ENCODE measurements at places on chromosomes 7 and 10.

GRCh38 chr10:72663971-72664370 lies 28.0 kb upstream of the MCU start:
- no peak for DNase-seq

GRCh38 chr7:1475991-1476390 lies 16.7 kb upstream of the MICALL2 start:
- no peak for DNase-seq

GRCh38 chr10:33566426-33566825 lies 232.0 kb upstream of the NRP1 start:
- no peak for DNase-seq

DNA sequence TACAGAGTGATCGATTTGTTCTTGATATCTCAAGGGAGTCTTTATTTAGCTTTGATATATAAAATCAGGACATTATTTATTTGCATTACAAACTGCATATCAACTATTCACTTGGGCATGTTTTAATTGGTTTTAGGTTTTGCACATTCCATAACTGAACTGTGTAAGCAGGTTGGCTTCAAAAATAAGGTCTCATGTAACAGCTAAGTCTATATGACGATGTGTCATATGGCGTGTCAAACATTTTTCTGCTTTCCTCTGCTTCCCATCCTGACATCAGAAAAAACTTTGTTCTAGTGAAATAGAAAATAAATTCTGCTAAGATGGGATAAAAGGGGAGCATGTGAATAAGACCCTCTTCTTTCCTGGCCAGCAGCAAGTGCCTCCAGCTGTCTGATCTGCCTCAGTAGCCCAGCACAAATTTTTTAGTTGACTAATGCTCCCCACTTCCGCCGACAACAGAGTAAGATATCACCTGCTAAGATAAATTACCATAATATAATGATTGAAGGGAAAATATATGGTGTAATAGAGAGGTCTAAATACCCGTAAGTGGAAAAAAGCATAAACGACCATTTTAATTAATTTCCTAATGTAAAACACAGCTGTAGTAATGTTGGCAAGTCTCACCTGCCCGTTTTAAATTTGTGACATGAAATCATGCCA lies 180.5 kb downstream of the TAX1BP1 start:
- DNase-seq, result no peak

DNA sequence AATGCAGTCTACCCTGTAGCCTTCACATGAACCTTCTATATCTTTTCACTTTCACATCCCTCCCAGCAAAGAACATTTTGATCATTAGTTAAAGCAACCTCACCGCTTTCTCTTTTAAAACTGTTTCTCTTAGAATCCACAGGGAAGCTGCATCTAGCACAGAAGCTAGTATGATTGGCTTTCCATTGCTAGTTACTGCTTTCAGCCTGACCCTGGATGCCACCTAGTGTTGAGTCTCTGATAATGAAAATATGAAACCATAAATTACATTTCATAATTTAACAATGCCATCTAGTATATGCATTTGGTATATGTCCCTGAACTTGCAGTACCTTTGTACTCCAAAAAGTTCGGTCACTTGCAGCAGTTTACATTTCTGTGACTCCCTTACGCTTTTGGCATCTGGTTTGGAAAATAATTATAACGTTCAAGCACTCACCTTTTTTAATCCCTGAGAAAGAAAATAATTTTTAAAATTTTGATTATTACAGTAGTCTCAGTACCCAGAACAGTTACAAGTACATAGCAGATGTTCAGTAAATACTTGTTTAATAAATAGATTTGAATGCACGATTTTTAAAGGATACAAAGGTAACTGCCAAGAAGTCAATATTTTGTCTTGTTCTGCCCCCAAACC lies 22.7 kb downstream of the CISD1 start:
- no peak for DNase-seq

- no peak for DNase-seq
Measured at GRCh38 chr7:3859431-3859830, 558.4 kb downstream of the SDK1 start.

DNA sequence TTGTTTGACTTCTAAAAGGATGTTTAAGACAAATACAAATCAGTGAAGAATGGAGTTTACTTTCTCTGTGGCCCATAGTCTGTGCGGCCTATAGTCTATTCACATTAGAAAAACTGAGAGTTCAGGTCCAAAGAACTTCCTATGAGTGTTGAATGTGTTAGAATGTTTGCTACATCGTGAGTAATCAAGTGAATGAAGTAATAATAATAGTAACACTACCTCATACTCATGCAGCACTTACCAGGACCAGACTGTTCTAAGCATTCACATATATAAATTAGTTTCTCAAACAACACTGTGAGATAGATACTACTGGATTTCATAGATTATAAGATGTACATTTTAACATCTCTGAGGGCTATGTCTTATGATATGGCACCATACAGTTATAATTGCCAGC lies 70.4 kb downstream of the RALA start:
- DNase-seq, result no peak

DNA sequence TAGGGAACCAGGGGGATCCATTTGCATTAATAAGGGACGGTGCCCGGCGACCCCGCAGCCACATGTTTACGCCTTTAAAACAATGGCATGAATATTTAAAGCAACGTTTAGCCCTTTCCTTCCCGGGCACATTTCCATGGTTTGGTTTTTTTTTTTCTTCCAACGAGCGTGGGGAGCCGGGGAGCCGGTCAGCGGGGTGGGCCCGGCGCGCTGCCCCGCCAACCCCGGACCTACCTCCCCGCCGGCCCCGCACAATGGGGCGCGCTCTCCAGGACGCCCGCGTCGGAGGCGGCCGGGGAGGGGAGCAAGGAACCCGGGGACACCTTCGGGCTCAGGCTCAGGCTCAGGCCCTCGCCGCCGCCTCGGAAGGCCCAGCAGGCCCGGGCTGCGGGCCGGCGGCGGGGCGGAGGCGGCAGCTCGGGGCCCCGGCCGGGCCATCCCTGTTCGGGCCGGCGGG lies 1.0 kb downstream of the SEPHS1 start:
- DNase-seq, result peak; percentile 45

DNA sequence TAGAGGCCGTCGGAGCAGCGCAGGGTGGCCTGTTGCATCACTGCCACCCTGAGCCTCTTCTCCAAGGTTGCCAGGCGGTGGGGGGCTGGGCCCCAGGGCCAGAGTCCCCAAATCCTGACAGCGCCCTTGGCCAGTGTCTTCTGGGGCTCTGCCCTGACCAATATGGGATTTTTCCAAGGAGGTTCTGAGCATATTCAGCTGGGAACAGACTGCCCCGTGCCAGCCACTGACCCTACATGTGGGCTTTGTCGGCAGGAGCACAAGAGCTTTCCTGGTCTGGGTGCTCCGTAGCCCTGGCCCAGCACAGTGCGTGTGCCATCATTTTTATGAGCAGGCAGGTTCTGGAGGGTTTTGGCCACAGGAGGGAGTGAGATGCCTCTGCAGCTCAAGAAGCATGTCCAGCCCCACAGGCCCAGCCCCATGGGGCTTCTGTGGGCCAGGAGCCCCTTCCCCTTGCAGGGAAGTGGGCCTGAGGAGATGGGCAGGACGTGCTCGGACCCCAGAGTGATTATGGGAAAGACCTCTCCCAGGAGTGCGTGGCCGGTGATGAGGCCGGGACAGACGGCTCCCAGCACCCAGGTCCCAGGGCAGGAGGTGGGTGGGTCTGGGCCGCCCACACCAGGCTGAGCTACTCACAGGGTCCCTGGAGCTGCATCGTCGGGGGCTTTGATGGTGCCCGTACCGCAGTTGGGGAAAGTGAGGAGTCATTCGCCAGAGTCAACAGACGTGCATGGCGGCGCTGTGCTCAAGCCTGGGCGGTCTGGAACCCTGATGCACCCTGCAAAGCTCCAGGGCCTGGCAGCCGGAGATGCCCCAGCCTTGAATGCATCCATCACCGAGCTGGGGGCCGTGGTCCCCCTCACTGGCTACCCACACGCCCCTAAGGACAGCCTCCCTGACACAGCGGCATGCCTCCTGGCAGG lies 66.6 kb downstream of the PWWP2B start:
- peak; percentile 49 for DNase-seq

DNA sequence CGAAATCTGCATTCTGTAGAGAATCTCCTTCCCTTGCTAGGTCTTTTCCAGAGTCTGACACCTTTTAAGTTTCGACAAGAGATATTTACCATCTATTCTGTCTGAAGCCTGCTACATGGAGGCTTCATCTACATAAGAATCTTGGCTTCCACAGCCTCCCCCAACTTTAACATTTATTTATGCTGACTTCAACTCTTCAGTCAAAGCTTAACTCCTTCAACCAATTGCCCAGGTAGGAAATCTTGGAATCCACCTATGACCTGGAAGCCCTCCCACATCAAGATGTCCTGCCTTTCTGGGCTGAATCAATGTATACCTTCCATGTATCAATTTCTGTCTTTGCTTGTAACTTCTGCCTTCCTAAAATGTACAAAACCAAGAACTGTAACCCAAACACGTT lies 54.7 kb downstream of the MINPP1 start:
- DNase-seq, result no peak
